ENCODE measurements at places on chromosomes 1 and 21.

- DNase-seq, result no peak
Measured at GRCh38 chr1:94068999-94069918, 51.7 kb downstream of the ABCA4 start.

GRCh38 chr1:6330410-6330911, 63.1 kb downstream of the ACOT7 start:
- peak; percentile 31 for DNase-seq

DNA sequence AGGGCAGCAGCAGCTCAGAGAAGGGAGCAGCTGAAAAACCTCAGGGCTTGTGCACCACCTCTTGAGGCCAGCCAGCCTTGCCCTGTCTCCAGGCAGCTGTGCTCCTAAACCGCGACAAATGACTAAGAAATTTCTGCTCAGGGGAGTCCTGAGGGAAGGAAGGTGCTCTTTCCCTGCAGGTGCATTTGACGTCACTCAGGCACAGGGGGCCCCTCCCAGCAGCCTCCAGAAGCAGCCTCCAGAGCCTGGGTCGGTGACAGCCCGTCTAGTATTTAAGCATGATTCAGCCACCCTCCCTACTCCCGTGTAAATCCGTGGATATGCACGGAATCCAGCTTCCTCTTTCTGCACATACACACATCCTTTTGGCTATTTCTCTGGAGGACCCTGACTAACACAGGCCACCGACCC, 560.5 kb downstream of the KIF26B start:
- no peak for DNase-seq

- DNase-seq, result peak; percentile 74
Measured at GRCh38 chr1:44808063-44808937, at the start of gene BTBD19. Gene BTBD19 (plus strand): TSS chr1:44808523. CDS start chr1:44808821, 298 bp downstream.

GRCh38 chr21:43211760-43212115, 42.9 kb downstream of the CRYAA start:
- peak; percentile 22 for DNase-seq

GRCh38 chr21:31530364-31530763, 129.1 kb upstream of the SOD1 start:
- no peak for DNase-seq

Data from head of caudate nucleus (tissue), 42 donors.